T-helper 2 cell (primary cell): ENCODE measurements at places on chromosomes 1 and 21.

- DNase-seq: no peak
Observed at GRCh38 chr1:12315146-12315545, 85.3 kb downstream of the VPS13D start.

GRCh38 chr1:40648200-40648599, 17.3 kb downstream of the RIMS3 start:
- no peak for DNase-seq

DNA sequence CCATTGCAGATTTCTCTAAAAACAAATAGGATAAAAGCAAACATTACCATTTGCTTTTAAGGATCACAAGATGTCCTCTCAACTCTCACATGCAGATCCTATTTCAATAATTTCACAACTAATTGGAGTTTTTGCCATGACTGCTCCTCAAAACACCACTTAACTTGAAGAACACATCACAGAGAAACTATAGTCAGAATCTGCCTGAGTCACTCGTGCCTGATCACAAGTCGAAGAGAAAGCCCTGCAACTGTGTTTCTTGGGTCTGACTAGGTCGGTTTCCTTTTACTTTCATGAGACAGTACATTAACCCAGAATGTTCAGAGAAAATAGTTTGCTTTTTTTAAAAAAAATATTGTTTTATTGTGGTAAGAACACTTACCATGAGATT, 46.3 kb upstream of the SMYD2 start:
- no peak for DNase-seq

DNA sequence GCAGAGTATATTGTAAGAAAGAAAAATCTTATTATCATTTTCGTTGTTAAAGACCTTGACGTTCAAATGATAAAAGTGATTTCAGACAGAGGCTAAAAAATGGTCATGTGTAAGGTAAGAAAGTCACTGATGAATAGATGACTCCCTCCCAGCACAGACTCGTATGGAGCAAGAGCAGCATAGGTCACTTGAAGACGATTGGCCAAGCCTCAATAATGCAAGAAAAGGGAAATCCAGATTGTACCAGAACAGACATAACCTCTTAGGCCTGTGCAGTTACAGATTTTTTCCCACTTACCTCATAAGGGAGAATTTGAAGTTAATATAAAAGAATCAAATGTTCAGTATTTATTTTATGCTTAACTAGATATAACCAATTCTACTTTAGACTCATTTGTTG, 16.3 kb upstream of the OLFML2B start:
- no peak for DNase-seq

GRCh38 chr1:14135070-14135469, 435.1 kb downstream of the PRDM2 start:
- DNase-seq: no peak

DNA sequence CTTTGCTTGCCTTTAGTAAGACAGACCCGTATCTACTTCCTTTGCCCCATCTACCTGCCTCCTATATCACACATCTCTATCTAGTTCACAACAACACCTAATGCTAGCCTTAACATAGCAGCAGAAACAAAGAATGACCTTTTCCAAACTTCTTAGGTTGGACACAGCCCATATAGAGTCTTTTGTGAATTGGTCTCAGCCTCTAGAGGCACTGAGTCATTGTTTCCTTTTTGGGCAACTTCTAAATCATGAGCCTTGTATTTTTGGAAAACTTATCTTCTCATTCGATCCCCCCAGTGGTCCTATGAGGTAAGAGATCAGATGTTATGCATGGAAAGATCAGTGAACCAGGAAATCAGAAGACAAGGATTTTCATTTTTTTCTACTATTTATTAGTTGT, 679.4 kb upstream of the USP24 start:
- DNase-seq: no peak

GRCh38 chr21:33374080-33374449, 29.1 kb upstream of the IFNGR2 start:
- DNase-seq: no peak
